ENCODE measurements at places on chromosomes 4 and X.

GRCh38 chrX:65203545-65203944, 227.3 kb upstream of the ZC4H2 start:
- DNase-seq = no peak

DNA sequence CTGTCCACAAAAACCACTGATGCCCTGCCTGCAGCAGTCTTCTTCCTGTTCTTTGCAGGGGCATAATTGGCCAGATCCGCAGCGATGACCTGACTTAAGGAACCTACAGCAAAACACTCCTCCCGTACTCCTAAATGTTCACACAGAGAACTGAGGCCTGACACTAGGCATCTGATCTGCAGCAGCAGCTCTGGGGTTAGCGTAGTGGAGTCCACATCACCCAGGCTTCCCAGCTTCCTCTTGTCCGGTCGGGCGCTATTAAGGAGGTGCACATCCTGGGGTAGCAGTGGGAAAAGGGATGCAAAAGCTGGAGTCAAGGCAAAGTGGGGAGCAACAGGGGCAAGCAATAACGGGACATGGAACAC, 758 bp downstream of the SCFD2 start:
- DNase-seq = peak; percentile 18

- no peak for DNase-seq
Observed at GRCh38 chr4:172356016-172356415, 542.8 kb downstream of the GALNTL6 start.

- DNase-seq = peak; percentile 69
Observed at GRCh38 chr4:40325406-40326019, 9.6 kb upstream of the CHRNA9 start.

GRCh38 chr4:128322986-128323385, 35.4 kb upstream of the PGRMC2 start:
- no peak for DNase-seq

DNA sequence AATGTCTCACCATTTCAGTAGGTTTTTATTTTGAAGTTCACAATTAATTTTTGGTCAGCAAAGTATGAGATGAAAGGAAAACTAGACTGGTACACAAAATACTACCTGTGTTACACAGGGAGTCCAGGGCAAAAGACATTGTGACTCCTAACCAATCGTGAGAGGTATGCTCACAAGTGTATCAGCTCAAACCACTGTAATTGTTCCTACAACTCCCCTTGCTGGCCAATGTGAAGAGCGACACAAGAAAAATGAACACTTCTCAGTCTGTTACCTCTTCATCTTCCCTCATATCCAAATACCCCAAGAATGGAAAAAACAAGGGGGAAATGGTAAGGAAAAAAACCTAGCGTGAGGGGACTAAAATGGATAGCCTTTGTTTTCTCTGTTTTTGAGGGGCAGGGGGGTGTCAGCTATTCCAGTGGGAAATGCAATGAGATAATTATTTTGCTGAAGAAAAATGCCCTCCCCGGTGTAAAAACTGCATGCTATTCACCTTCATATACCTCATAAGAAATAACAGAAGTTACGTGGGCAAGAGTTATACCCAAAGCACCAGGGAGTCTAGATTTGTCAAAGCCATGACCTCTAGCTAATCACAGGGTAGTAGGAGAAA, 30.6 kb upstream of the NSUN7 start:
- DNase-seq = no peak

- no peak for DNase-seq
Observed at GRCh38 chr4:16544251-16544721, 318.0 kb upstream of the TAPT1 start.

DNA sequence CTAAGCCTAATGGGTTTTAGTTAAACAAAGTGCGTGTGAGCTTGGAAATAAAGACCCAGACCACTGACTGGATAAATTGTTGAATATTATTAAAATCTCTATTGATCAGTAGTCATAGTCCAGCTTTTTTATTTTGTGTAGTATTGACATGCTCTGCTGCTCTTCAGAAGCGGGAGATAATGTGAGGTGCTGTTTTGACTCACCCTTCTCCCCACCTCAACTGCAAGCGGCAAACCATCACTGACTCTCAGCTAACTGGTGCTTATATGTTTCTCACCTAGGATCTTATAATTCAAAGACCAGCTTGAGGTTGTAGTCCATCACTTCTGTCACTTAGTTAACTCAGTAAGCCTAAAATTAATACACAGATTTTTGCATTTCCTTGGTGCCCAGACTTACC, 72.2 kb downstream of the COMMD8 start:
- DNase-seq = no peak

GRCh38 chrX:370963-371745, 15.6 kb downstream of the PPP2R3B start:
- no peak for DNase-seq

DNA sequence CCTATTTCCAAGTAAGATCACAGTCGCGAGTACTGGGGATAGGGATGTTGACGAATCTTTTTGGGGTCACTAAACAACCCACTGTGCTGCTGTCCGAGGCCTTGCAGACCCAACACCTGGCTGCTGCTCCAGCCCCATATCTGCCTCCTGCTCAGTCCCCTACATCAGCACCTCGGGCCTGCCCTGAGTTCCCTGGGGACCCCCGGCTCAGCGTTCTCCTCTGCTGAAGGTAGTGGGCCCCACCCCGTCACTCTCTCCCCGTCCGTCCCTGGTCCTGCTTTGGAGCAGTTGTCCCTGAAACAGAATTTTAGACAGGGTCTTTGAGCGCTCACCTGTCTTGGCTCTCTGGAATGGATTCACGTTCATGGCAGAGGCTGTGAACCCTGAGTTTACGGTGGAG, 202.4 kb upstream of the PSAPL1 start:
- DNase-seq = no peak

- DNase-seq = no peak
Observed at GRCh38 chr4:54085284-54085683, 14.7 kb upstream of the GSX2 start.

GRCh38 chrX:150334981-150335380, 28.1 kb upstream of the MAMLD1 start:
- DNase-seq = no peak

GRCh38 chrX:75228854-75229253, 45.0 kb upstream of the UPRT start:
- no peak for DNase-seq

DNA sequence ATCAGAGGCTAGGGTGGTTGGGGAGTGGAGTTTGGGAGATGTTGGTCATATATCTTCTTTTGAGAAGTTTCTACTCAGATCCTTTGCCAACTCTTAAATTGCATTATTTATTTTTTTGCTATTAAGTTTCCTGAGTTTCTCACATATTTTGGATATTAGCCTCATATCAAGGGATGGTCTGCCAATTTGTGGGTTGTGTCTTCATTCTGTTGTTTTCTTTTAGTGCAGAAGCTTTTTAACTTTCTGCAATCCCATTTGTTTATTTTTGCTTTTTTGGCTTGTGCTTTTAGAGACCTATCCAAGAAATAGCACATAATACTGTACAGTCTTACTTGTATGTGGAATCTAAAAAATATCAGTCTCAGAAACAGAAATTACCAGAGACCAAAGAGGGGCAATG, 509.2 kb upstream of the HS3ST1 start:
- DNase-seq = no peak

DNA sequence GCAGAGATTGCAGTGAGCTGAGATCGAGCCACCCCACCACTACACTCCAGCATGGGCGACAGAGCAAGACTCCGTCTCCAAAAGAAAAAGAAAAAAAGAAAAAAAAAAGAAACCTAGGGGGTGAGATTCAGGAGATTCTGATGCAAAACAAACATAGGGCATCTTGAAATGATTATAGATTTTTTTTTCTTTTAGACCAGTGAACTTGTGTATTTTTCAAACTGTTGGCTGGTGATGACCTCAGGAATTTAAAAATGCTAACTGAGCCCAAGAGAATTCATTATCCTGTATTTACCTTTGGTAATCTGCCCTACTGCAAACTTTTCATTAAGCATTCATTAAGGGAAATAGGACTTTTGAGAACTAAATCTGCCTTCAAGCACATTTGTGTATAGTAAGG, 20.6 kb downstream of the ATP10D start:
- DNase-seq = no peak

DNA sequence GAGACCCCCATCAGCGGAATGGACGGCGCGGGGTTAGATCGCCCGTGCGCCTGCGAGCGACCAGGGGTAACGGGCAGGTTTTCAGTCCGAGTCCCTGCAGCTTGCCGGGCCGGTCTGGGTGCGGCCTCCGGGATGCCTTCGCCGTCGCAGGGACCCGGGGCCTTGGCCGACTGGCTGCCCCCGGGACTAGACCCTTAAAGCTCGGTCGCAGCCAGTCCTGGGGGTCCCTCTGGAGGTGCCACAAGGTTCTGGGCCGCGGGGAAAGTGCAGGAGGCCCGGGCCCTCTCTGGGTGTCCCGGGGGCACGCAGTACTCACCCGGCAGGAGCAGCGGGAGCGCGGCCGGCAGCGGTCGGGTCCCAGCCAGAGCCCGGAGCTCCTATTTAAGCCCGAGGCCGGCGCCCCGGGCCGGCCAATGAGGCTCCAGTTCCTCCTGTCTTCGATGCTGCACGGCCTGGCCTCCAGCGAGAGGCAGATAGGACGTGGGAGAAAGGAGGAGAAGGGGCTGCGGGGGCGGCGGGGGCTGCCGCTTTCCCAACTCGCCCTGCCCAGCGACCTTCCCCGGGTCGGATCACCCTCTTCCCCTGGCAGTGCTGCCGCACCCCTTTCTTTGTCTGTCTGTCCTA, at the start of gene SPON2:
SPON2 (minus strand) TSS at position 356 of the 624 bp plus-strand sequence.
- DNase-seq = no peak

- DNase-seq = no peak
Observed at GRCh38 chr4:27463816-27464215, 603.2 kb downstream of the STIM2 start.

DNA sequence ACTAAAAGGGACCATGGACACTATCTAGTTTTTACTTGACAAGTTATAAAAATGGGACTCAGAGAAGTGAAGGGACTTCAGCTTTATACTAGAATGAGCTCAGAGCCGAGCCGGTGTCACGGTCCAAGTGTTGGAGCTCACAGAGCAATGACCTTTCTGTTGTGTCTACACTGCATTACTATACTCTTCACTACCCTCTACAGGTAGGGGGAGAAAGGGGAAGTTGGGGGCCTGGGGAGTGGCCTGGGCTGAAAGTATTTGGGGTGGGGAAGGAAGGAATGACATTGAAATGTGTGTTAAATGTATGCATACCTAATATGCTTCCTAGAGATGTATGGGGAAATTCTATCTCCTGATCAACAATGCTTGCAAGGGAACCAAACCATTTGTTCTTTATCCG, 48.8 kb upstream of the HHIP start:
- no peak for DNase-seq

GRCh38 chr4:76581077-76581962, 146.3 kb downstream of the SHROOM3 start:
- no peak for DNase-seq

- DNase-seq = no peak
Observed at GRCh38 chr4:48109413-48110263, 24.4 kb downstream of the TXK start.

GRCh38 chr4:55765070-55765469, 54.5 kb upstream of the EXOC1L start:
- no peak for DNase-seq

DNA sequence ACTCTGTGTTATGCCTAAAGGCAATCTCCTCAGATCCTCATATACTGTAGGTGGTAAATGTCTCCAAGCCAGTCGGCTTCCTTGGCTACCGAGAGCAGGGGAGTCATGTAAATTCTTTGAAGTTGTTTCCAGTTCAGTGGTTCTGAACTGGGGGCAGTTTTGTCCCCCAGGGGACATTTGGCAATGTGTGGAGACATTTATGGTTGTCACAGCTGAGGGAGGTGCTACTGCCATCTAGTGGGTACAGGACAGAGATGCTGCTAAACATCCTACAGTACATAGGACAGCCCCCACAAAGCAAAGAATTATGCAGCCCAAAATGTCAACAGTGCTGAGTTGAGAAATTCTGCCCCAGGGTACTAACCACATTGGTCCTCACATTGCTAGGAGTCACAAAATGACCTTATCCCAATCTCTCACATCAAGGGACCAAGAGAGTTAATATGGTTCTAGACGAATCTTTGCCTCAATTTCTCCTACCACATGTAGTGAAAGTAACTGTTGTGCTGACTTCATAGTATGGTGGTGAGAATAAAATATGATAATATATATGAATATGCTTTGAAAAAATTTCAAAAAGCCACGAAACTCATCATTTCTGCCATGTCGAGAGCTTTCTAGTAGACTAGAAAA, 104.4 kb upstream of the ARHGAP24 start:
- peak; percentile 22 for DNase-seq

- DNase-seq = no peak
Observed at GRCh38 chrX:50905334-50905733, 5.2 kb upstream of the BMP15 start.

DNA sequence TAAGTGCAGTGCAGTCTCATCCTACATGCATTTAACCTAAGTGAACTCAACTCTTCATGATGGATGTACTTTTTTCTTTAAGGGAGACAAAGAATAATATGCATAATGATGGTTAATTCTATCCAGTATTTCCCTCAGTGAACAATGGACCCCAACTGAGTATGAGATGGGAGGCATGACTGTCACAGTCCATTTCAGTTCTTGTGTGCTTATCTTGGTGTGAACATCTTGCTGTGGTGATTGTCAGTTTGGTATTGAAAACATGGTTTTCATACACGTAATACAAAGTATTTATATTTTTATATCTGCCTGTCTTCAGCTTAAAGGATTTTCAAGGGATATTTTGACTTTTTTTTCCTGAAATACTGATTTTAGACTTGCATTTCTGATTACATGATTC, 72.0 kb upstream of the NDUFC1 start:
- no peak for DNase-seq

GRCh38 chr4:88033309-88033708, 25.9 kb downstream of the PKD2 start:
- DNase-seq = peak; percentile 33

- DNase-seq = no peak
Observed at GRCh38 chrX:97907791-97908190, 1024.1 kb downstream of the RPA4 start.

DNA sequence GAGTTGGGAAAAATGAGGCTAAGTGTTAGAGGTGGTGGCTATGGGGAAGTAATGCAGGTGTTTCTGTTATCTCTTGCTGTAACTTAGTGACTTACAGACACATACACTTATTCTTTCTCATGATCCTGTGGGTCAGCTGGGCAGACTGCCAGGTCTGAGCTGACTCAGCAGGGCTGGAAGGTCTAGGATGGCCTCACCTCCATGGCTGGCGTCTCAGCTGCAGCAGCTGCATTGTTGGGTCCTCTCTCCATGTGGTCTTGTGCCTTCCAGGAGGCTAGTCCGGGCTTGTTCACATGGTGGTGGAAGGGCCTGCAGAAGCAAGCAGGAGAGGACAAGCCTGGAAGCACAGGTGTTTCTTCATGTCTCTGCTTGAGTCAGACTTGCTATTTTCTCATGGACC, 172.7 kb downstream of the NHS start:
- DNase-seq = no peak

GRCh38 chrX:23742174-23742696, 841 bp downstream of the ACOT9 start:
- DNase-seq = peak; percentile 18

GRCh38 chr4:22695029-22695428, 2.3 kb downstream of the GBA3 start:
- no peak for DNase-seq

- no peak for DNase-seq
Observed at GRCh38 chrX:32985544-32985943, 225.8 kb downstream of the DMD start.

GRCh38 chr4:55549888-55550287, 3.2 kb upstream of the CLOCK start:
- DNase-seq = no peak

GRCh38 chrX:132041015-132041414, 17.9 kb downstream of the STK26 start:
- DNase-seq = no peak

Data from activated CD4-positive, alpha-beta memory T cell treated with anti-CD3 and anti-CD28 coated beads, Interleukin-2, amount 10 ng/mL, durations not matched to agents 7 days and 5 days (primary cell).